ENCODE measurements at places on chromosomes 11 and 22.
A peak's percentile ranks its signal among the peaks of the same experiment; 100 is the strongest.

- no peak for DNase-seq
Measured at GRCh38 chr11:57751176-57751575, 443 bp downstream of the BTBD18 start.

DNA sequence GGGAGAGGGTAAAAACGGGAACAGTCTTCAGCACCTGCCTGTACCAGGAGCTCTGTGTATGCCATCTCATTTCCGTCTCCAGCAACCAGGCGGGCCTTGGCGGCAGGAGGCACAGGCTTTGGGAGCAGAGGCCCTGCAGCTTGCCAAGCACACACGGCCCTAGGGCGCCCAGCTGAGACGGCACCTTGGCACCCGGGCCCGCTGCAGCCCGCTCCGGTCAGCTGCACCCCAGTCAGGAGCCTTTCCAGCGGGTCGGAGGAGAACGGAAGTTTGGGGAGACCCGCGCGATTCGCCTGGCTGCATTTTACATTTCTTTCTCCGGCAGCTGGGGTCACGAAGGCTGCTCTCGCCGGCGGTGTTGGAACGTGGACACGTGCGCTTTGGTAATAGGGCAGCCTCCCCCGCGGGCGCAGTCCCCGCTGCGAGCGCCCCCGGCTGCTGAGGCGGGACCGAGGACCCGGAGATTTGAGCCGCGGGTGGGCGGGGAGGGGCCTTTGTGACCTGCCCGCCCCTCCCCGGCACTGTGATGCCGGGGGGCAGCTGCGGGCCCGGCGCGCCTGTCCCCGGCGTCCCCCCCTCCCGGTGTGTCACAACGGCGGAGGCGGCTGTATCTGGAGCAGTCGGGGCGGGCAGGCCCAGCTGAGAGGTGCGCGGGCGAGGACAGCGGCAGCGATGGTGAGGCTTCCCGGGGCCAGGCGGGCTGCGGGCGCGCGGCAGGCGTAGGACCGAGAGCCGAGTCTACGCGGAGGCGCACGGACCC is at the start of gene TUBA8:
TSS of gene TUBA8 (plus strand) at position 616 of the 760 bp plus-strand sequence. CDS start at position 673, 57 bp downstream.
- peak; percentile 29 for DNase-seq

- no peak for DNase-seq
Measured at GRCh38 chr11:16410479-16410878, 54.1 kb upstream of the SOX6 start.

GRCh38 chr22:21592422-21592821 is 24.9 kb downstream of the UBE2L3 start:
- DNase-seq, result no peak

- DNase-seq, result no peak
Measured at GRCh38 chr11:110174645-110175310, 81.6 kb downstream of the ZC3H12C start.

DNA sequence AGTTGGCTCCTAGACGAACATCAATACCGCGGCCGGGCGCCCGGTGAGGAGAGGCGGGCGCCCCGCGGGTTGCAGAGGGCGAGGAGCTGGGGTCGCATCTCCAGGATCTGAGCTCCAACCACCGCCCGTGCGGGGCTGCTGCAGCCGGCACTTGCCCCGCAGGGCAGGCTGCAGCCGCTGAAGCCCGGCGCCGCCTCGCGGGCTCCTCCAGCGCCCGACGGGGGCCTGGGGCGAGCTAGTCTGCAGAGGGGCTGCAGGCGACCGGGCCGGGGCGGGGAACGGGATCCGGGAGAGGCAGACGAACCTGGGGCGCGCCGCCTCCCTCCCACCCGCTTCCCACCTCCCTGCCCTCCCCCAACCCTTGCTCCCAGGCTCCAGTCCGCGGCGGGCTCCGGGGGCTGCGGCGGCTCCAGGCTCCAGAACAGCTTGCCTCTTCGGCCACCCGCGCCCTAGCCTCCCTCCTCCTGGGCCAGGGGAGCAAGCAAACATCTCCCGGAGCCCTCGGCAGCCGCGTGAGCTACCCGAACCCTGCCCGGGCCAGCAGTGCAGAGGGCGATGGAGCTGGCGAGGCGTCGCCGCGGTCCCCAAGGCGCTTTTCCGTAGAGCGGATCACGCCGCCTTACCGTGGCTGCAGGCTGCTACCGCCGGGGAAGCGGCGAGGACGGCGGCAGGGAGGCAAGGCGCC is 802 bp downstream of the TENM4 start:
- DNase-seq, result peak; percentile 8

GRCh38 chr11:12678092-12678491 is 3.9 kb downstream of the TEAD1 start:
- no peak for DNase-seq

DNA sequence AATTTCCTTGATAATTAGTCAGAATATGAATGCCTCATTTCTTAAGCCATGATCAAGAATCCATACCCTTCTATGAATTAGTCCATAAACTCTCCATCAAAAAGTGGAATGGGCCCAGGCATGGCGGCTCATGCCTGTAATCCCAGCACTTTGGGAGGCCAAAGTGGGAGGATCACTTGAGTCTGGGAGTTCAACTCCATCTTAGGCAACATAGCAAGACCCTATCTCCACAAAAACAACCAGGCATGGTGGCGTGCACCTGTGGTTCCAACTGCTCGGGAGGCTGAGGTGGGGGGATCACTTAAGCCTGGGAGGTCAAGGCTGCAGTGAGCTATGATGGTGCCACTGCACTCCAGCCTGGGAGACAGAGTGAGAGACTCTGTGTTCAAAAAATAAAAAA is 52.1 kb upstream of the SHANK2 start:
- no peak for DNase-seq

DNA sequence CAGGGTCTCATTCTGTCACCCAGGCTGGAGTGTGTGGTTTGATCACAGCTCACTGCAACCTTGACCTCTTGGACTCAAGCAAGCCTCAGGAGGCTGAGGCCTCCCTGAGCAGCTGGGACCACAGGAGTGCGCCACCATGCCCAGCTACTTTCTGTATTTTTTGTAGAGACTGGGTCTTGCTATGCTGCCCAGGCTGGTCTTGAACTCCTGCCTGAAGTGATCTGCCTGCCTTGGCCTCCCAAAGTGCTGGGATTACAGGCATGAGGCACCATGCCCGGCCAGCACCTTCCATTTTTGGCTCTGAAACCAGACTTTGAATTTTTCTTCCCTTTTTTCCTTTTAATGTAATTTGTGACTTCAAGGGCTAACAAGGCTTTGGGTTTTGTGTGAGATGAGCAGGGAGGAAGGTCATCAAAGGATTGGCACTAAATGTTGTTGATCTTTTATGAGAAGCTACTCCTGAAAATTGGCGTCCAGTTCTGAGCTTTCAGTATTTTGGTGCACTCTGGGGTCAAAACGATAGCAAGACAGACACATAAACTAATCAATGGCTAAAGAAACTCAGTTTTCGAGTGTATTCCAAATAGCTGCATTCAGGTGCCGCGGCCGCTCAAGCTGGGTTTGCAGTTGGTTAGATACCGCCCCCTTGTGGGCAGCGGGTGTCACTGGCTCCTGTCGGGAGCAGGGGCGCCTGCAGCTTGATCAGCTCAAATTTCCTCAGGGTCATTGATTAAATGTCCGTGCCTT is 51.9 kb upstream of the CLMP start:
- peak; percentile 68 for DNase-seq

DNA sequence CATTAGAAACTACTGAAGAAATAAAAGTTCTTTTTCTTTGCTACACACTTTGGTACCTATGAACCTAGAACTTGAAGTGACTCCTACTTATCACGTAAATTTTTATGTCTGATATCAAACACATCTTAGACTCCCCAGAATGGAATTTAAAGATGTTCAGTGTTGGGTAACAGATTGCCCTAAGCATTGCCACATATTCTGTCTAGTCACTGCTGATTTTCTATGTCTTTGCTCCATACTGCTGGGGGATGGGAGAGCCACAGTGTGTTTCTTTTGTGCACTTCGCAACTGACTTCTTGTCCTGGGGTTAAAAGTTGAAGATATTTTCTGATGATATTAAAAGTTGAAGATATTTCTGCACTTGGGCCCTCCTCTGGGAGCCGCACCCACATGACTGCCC is 19.4 kb upstream of the MYO18B start:
- no peak for DNase-seq

- DNase-seq, result peak; percentile 54
Measured at GRCh38 chr22:36546092-36546804, 17.3 kb upstream of the EIF3D start.

- no peak for DNase-seq
Measured at GRCh38 chr11:31844351-31844750, 33.2 kb upstream of the PAX6 start.

DNA sequence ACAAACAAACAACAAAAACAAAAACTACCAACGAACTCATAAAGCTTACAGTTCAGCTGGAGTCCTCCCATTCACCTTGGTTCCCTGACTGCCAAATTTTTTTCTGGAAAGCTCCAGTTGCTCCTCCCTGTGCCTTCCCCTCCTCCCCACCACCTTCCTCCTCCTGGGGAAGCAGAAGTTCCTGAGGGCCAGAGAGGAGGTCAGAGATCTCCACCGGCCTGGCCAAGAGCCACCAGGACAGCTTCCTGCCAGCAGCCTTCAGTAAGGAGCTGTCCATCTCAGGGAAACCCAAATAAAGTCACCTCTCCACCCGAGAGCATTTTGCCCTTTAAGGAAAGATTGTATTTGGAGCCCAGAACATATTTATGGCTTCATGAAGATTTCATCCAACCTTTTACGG is 20.0 kb downstream of the APLNR start:
- peak; percentile 44 for DNase-seq

GRCh38 chr11:2293531-2293971 is 8.2 kb downstream of the C11orf21 start:
- no peak for DNase-seq

DNA sequence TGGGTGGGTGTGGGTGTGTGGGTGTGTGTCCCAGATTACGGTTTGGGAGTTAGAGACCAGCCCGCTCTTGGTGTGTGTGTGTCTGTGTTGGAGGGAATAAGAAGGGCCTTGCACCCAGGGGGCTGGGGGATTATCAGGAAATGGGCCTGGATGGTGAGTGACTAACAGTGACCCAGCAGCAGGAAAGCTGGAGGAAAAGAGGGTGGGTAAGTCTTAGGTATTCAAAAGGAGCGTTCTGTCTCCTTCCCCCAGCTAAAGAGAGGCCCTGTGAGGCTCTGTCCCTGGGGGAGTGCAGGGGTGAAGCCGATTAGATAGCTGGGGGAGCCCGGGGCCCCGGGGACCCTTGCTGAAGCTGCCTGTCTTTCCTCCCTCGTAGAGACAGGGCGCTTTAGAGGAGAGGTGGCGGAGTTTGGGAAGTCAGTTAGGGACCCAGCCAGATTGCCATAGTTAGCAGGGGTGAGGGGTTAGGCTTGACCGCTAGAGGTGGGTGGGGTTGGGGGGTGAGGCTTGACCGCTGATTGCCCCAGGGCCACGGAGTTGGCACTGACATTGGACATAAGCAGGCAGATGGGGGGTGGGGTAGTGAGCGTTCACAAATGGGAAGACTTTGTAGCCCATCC is 1.5 kb downstream of the OAF start:
- DNase-seq, result peak; percentile 26

DNA sequence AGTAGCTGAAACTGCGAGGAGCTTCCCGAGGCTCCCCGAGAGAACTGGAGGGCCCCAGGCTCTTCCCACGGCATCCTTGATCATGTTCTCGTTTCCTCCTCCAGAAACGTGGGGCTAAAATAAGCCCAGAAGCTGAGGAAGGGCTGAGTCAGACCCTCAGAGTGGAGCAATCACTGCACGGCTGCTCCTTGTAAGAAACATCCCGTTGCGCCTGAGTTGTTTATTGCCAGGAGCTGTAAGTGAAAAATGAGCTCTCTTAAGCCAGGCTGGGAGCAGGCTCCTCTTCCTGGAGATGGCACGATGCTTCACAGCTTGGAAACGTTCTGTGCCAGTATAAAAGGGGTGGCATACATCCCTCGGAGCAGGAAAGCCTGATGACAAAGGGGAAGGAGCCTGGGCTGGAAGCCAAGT is 47.3 kb upstream of the SYN3 start:
- no peak for DNase-seq

GRCh38 chr11:12235553-12235946 is 125.2 kb downstream of the MICAL2 start:
- DNase-seq, result no peak

- DNase-seq, result peak; percentile 18
Measured at GRCh38 chr22:45903355-45904135, 73.4 kb downstream of the WNT7B start.

- peak; percentile 69 for DNase-seq
Measured at GRCh38 chr11:18384157-18384641, 10.2 kb upstream of the LDHA start.

DNA sequence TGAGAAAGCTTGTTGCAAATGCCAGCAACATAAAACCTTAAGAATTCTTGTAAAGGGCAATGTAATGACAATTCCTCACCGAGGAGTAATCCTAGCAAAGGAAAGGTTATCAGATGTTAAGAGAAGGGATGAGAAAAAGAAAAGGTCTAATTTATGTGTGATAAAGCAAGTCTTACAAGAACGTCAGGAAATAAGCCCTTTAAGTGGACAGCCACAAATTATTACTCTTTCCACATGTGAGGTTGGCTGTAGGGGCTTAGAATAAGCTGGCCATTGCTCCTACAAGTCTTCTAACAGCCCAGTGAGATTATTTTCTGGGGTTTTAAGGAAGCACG is 9.3 kb downstream of the LAYN start:
- DNase-seq, result no peak

- no peak for DNase-seq
Measured at GRCh38 chr11:110272919-110273318, 23.5 kb downstream of the RDX start.

DNA sequence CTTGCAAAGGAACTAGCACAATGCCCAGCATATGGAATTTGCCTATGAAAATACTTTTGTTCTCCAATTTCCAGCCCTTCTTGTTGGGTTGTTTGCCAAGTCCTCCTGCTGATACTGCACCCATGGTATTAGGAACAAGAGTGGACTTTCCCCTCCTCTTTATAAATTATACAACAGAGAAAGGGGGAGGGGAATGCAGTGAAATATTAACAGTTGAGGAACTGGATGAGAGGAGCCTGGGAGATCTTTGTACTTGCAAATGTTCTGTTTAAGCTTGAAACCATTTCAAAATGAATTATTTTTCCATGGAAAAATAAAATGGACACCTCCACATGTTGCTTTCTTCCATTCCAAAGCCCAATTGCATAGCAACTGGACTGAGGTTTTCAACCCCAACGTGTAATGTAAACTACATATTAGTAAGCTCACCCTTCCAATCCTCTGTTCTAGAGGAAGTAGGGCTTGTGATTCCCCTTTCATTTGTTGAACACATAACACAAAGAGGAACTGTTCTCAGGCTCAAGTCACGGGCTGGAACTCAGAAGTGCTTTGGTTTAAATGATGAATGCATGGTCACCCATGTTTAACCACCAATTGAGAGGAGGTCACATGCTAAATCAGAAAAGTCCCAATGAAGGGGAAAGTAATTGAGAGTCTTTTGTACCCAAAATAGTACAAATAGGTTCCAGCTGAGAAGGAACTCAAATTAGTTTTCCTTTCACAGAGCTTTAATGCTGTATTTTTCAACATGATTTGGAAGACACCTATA is 66.2 kb upstream of the ZC3H12C start:
- DNase-seq, result no peak

GRCh38 chr22:40244586-40244985 is 66.9 kb downstream of the TNRC6B start:
- DNase-seq, result no peak

- DNase-seq, result no peak
Measured at GRCh38 chr11:125886997-125887372, 483 bp upstream of the HYLS1 start.
